DMS79 treated with DMSO at 0.1 percent for 48 hours (cell line): ENCODE measurements at places on chromosomes 3 and 15.

DNA sequence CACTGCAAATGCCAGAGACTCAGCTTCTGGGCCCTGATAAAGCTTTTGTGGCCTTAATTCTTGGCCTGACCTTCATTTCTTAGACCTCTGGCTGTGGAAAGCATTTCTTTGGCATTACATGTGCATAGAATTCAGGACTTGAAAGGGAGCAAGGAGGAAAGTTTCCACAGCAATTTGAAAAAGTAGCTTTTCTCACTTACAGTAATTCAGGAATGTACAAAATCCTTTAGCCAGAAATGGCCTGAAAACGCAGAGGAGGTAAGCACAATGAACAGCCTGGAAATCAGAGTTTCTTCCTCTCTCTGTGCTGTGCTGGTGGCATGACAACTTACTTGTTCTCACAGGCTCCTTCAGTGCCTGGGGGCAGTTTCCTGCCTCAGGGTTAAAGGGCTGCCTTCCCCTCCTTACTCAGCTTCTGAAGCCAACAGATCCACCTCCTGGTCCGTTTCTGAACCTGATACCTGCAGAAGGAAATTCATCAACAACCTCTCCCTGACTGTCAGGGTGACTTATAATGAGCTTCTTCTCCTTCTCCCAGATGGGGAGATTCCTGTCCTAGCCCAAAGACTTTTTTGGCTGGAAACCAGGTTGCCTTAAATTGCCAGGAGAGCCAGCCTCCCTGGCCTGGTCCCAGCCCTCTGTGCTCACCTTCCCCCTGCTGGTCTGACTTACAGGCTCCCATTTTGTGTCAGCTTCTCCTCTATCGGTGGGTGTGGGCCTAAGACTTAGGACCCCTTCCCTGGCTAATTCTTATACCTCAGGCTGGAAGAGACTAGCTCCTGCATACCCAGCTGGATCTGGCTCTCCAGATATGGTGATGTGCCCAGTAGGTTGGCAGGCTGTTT is 102.3 kb downstream of the MYRIP start:
- no peak for DNase-seq

DNA sequence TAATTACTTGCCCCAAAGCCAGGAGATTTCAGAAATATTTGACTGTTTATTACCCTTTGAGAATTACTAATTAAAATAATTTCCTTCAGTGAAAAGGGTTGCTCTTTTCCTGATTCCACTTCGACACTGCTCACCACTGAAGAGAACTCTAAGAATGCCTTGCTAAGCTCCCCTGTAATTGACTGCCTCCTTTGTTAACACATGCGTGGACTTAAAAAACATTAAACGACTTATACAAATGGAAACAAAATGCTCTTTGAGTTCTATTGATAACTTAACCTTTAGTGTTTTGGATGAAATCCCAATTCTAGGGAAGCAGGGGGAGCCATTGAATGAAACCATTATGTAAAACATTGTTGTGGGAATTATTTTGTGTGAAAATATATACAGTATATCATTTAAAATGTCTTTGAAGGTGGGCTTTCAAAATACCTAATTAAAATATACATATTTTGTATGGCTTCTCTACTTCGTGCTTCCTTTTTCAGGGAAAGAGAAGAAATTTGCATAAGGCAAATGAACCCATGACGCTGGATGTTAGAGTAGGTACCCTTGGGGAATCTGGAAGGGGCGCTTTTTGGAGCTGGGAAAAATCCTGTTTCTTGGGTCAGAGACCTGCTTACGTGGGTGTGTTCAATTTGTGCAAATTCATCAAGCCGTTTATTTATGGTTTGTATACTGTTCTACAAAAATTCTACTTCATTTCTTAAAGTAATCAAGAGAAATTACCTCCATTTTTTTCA is 64.2 kb downstream of the WWTR1 start:
- no peak for DNase-seq

DNA sequence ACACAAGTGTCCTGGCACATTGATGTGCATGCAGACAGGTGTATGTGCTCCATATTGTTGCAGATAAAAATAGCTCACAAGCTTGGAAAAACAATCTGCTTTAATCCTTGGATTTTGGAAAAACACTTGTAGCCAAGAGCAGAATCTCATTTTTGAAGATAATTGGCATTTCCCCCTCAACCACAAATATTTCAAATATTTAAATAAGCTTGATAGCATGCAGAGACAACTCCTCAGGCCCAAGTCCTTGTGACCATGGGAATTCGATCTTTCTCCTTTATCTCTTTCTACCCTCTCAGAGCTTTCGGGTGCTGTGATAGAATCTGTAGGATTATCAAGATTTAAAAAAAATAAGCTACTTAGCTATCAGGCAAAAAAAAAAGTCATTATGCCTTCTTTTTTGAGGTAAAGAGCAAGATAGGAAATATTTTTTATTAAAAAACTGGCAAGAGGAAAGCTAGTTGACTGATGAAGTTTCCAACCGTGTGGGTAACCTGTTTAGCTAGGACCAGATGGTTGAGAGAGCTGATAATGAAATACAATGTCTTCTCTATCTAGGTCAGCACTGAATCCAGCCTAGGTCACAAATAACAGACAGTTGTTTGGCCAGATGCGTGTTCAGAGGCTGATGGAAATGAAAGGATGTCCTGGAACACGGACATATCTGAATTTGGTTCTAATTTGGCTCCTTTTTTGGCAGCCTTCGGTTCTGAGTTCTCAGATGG is 54.9 kb upstream of the SNRK start:
- DNase-seq: no peak

GRCh38 chr3:114858329-114858728 is 288.8 kb downstream of the ZBTB20 start:
- no peak for DNase-seq

DNA sequence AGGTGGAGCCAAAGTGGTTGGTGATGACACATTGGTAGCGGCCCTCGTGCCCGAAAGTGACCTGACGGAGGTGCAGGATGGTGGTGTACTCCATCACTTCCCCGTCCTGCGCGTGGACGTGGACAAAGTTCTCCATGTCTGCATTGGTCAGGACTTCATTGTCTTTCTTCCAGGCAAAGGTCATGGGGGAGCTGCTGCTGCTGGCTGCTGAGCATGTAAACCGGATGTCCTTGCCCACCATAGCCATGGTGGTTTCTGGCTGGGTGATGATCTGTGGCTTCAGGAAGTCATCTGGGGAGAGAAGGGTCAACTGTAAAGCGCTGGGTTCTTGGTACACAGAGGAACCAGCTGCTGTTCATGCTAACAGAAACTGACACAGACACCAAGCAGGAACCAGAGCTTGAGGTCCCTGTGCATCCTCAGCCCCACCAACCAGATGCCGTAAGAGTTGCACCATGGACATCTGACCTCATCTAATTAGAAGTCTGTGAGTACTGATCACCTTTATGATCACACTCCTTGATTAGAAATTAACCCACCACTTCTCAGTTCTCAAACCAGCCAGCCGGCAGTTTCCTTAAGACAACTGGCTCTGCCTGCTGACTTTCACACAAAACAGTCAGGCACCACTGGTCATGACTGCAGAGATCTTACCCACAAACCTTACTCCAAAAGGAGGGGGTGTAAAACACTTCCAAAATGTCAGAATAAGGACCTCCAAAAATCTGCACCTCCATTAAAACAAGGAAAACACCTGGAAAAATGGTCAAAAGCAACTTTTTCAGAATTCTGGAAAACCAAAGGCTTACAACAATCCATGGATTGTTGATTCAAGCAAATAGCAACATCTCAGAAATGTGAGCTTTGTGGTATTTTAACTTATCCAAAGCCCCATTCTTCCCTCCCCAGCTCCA is 114.6 kb downstream of the LRIG1 start:
- no peak for DNase-seq
